Pancreas (tissue), 10 donors: ENCODE measurements at places on chromosomes 7 and 10.

- DNase-seq: no peak
Observed at GRCh38 chr10:49744924-49745605, 17.1 kb downstream of the OGDHL start.

GRCh38 chr7:87322912-87323311, 22.6 kb upstream of the CROT start:
- DNase-seq: no peak

DNA sequence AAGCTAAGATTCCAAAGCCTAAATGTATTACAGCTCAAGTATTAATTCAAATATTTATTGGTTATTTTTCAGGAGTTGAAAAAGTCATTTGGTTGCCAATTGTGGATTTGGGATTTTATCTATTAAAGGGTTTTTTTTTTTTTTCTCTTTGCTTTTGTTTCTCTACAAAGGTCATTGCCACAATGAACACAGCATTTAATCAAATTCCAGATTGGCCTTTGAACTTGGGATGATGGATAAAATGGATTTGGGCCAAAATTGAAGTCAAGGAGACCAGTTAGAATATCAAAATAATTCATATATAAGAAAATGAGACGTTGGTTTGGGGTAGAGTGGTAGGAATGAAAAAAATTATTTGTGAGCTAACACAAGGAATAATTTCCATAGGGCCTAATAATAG, 9.6 kb downstream of the LIPN start:
- no peak for DNase-seq

- no peak for DNase-seq
Observed at GRCh38 chr10:8092428-8092827, 37.9 kb downstream of the GATA3 start.
